AG09319 (cell line): ENCODE measurements at places on chromosomes 7 and 10.
A peak's percentile ranks its signal among the peaks of the same experiment; 100 is the strongest.

DNA sequence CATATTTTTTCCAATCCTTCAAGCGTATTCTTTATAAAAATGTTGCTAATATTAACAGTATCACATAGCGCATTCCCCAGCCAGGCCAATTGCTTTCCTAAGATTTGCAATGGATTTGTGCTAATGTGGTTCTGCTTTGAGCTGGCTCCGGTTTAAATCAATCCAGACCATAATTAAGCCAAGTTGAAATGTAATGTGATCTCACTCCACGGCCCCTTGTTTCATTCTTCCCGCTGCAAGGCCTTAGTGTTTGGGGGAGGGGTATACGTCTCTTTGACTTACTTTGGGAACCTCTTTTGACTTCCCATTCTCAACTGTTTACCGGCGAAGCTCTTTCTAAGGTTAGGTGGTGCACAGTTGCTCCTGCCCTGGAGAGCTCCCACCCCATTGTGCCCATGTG is 86.4 kb downstream of the PRPF18 start:
- peak; percentile 4 for DNase-seq

DNA sequence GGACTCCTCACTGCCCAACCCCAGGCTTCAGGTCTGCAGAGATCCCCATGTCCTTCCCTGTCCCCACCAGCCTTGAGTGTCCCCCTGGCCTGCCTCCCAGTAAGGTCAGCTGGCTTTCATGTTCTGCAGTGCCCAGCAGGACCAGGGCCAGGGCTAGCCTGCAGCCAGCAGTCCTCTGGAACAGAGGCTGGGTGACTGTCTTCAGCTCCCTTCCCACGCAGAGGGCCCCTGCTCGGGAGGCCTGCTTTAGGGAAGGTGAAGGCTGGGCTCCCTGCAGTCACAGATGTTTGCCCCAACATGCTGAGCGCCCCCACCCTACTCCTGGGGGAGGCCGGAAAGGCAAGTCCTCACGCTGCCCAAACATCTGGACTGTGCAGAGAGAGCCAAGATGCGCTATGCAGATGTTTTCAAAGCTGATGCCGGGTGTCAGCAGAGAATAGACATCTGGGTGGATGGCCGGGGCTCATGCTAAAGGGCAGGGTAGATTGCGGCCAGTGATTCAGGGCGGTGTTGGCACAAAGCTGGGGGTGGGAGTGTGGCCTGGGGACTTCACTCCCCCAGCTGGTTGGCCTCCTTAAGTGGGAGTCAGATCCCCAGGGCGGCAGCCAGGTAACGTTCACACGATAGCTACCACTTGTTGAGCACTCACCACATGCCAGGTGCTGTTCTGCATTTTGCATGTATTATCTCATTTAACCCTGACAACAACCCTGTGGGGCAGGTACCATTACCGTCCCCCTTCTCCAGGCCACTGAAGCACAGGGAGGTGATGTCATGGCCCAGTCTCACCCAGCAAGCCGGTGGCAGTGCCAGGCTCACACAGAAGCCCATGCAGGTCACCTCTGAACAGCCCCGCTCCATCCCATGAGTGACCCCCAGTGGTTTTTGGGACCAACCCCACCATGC is 71.2 kb upstream of the COL13A1 start:
- DNase-seq, result no peak

GRCh38 chr10:48556065-48556464 is 48.8 kb downstream of the ARHGAP22 start:
- DNase-seq, result no peak

- DNase-seq, result no peak
Observed at GRCh38 chr7:47391726-47392125, 190.2 kb downstream of the TNS3 start.
